ENCODE measurements at places on chromosomes 5 and 9.

GRCh38 chr5:60185231-60186099 is 291.9 kb upstream of the PDE4D start:
- DNase-seq = no peak

GRCh38 chr9:70504834-70505233 is 90.4 kb upstream of the KLF9 start:
- DNase-seq = no peak

- DNase-seq = no peak
These were observed 439.0 kb downstream of the EBF1 start for GRCh38 chr5:158660726-158661125.

- no peak for DNase-seq
These were observed 3.3 kb downstream of the ACSL6 start for GRCh38 chr5:132008163-132008473.

- no peak for DNase-seq
These were observed 10.5 kb downstream of the PFDN1 start for GRCh38 chr5:140292212-140293036.

GRCh38 chr5:176388003-176388443 is 375 bp downstream of the NOP16 start:
- no peak for DNase-seq

GRCh38 chr5:135393691-135394090 is 5.3 kb downstream of the MACROH2A1 start:
- no peak for DNase-seq

DNA sequence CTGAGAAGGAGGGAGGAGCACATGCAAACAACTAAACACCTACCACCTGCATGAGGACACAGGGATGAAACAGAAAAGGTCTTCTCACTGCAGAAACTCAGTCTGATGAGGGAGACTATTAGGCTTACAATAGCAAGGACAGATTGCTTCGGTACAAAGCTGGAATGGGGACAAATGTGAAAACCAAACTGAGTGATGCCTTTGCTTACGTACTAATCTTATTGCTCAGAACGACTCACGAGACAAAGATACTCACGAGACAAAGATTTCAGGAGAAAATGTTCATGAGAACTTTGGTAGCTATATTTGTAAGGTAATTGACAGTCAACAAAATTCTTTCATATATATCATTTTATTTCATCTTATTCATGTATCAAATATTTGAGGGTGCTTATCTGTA is 71.9 kb upstream of the TAF1L start:
- DNase-seq = no peak

- peak; percentile 48 for DNase-seq
These were observed 41.2 kb downstream of the DBH start for GRCh38 chr9:133677126-133678010.

DNA sequence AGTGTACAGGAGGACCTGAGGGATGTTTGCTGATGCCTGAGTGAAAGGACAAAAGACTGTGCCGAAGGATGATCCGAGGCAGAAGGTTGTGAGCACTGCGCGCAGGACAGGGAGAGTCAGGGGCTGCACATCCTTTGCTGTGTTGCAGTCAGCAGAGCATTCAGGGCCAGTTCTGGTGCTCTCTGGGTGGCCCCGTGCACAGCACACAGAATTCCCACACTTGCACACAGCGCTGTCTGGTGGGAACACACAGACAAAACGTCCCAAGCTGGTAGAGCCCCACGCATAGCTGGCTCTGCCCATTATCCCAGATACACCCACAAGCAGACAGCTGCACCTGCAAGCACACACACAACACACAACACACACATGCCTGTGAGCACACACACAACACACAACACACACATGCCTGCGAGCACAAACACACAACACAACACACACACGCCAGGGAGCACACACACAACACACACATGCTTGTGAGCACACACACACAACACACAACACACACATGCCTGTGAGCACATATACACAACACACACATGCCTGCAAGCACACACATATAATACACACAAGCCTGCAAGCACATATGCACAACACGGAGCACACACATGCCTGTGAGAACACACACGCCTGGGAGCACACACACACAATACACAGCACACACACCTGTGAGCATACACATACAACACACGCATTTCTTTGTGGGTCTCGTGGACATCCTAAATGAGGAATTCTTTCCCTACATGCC is 74.4 kb downstream of the FGF18 start:
- no peak for DNase-seq

- no peak for DNase-seq
These were observed 746 bp downstream of the NKX2-5 start for GRCh38 chr5:173234129-173234790.

- DNase-seq = no peak
These were observed 208.6 kb upstream of the RGMB start for GRCh38 chr5:98564836-98565235.

- DNase-seq = no peak
These were observed 364.4 kb downstream of the GADD45G start for GRCh38 chr9:89969156-89969675.

DNA sequence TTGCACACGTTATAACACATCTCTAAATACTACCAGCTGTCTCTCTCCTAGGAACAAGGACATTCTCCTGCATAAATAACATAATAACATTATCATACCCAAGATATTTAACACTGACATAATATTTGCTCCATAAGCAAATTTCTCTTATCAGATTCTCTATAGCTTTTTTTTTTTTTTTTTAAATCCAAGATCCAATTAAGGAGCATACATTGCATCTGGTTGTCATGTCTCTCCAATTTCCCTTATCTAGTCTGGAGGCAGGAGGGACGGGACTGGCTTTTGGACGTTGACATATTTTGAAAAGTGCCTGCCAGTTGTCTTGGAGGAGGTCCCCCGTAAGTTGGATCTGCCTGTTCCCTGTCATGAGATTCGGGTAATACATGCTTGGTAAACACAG is 76.6 kb downstream of the RAPGEF1 start:
- DNase-seq = no peak

- no peak for DNase-seq
These were observed 25.9 kb downstream of the CDC42SE2 start for GRCh38 chr5:131289738-131290137.

DNA sequence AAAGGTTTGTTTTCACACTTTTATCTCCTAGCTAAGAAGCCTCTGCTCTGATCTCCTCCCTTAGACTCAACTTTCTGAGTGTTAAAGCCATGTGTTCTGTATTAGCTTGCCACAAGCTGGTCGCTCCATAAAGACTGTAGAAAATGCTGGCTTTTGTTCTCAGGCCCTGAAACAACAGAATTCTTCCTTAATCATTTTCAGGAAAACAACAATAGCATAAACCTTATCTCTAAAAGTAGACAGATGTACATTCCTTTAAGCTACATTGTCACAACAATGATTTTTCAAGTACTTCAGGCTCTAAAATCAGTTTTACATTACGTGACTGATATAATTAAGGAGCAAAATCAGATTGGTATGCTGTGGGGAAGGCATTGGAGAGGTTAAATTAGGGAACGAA is 41.9 kb downstream of the VCAN start:
- DNase-seq = no peak

All from T-helper 9 cell (primary cell).